Stimulated activated CD8-positive, alpha-beta memory T cell treated with anti-CD3 and anti-CD28 coated beads, Interleukin-7, amount 100 ng/mL, for 48 hours (primary cell): ENCODE measurements at places on chromosomes 2 and 18.
A peak's percentile ranks its signal among the peaks of the same experiment; 100 is the strongest.

GRCh38 chr2:40240070-40240469 is 211.8 kb downstream of the SLC8A1 start:
- no peak for DNase-seq

- no peak for DNase-seq
Measured at GRCh38 chr2:98702858-98703620, 27.9 kb downstream of the MGAT4A start.

DNA sequence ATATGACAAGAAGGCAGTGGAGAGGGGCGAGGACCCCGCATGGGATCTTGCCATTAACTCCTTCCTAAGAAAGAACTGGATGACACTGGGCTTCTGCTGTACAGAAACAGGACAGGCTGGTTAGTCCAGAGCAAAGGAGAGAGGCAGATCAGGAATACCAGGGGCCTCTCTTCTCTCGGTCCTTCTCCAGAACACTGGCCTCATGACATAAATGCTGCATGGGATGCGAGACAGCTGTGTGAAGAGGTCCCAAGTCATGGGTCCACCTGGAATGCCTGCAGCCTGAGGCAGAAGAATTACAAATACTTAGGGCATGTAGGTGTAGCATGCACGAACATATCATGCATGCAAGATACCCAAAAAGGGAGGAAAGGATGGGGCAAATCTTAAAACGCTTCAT is 9.1 kb downstream of the MBOAT2 start:
- no peak for DNase-seq

DNA sequence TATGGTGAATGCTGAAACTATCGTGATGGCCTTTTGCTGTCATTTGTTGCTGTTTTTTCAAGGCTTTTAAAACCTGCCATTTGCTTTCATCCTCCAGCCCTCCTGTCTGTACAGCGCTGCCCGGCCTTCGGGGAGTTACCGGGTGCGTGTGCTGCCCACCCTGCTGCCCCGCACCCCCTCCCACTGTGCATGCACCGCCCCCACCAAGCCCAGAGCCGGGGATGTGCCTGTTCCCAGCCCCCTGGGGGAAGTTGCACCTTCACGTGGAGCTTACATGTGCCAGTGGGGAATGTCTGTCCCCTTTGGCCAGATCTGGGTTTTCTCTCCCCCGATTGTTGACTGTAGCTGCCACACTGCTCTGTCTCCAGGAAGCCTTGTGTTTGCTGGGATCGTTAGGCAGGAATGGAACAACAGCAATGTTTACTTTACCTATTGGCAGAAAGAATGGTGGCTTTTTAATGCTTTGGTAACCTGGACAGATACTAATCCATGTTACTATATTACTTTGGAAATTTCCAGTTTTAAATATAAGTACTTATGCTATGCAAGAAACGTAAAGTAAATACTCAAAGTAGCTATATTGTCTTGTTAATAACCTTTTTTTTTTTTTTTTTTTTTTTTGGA is 64.8 kb upstream of the RBM44 start:
- DNase-seq, result no peak

GRCh38 chr2:95328358-95329125 is 31.4 kb downstream of the KCNIP3 start:
- no peak for DNase-seq

- no peak for DNase-seq
Measured at GRCh38 chr2:39665811-39666490, at the start of gene TMEM178A. TSS of gene TMEM178A (plus strand) at chr2:39665917. CDS start at chr2:39665975, 58 bp downstream.

- DNase-seq, result no peak
Measured at GRCh38 chr2:105127289-105127915, 89.5 kb downstream of the MRPS9 start.

DNA sequence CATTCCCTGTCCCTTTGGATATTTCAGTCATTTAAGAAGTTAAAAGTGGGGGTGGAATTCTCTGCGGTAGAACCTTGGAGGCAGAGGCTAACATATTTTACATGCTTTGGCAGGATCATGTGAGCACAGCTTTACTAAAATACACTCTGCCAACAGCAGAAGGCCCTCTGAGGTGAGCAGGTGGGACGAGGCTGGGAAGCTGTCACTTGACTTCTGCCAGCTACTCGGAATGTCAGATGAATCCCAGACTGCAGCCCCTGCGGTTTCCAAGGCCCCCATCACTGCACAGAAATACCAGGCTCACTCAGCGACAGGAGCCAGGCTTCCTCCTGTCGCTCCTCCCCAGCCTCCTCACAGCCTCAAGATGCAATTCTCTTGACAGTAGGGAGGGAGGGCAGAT is 220.9 kb upstream of the REV1 start:
- DNase-seq, result no peak

DNA sequence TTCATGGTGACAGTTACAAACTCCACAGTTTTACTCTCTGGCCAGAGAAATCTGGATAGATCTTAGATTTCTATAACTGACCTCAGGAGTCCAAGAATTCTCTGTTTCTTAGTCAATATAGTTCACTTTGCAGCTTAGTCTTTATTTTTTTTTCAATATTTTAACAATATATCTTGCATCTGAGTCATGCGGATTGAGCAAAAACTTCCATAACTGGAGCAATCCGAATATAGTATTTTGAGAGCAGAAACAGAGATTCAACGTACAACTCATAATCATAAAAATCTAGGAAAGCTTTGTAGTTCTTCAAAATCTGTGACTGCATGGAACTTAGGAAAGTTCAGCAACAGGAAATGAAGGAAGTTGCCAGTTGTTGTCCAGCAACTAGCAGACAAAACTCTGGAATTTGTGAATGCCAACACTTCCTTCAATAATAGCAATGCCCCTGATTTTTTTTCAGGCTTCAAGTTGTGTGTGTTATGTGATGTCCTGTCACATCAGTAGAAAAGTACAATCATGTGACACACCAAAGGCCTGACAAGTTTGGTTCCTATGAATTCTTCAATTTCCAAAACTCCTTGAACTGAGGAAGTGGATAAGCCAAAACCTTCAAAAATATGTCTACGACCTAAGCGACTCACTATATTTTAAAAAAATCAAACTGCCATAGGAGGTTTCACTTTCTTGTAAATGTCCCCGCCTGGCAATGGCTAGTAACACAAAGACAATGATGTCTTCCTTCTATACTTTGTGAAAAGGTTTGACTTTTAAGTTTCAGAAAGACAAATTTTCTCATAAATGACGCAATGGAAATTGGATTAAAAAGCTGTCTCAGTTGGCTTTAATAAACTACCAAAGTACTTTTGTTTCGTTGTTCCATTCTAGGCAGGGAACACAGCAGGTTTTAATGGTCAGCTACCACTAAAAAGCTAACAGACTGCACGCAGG is 510.6 kb downstream of the ERBB4 start:
- DNase-seq, result no peak

DNA sequence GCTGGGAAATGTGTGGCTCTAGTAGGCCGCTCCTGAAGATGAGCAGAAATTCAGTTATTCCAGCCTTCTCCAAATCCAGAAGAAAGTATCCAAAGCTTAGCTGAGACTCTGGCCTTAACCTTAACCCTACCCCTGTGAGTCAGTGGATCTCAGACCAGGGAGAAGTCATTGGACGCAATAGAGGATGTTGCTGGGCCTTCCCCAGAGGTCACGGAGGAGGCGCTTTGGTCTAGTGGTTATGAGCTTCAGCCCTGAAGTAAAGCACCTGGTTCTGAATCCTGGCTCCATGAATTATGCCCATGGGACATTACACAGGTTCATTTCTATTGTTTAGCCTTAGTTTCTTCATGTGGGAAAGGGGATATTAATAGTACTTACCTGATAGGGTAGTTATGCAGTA is 24.0 kb downstream of the PKDCC start:
- no peak for DNase-seq

- DNase-seq, result no peak
Measured at GRCh38 chr18:715626-716025, 3.2 kb upstream of the ENOSF1 start.

GRCh38 chr2:47721296-47721695 is 61.6 kb upstream of the MSH6 start:
- DNase-seq, result no peak

- no peak for DNase-seq
Measured at GRCh38 chr18:21559195-21559594, 41.3 kb downstream of the ESCO1 start.

DNA sequence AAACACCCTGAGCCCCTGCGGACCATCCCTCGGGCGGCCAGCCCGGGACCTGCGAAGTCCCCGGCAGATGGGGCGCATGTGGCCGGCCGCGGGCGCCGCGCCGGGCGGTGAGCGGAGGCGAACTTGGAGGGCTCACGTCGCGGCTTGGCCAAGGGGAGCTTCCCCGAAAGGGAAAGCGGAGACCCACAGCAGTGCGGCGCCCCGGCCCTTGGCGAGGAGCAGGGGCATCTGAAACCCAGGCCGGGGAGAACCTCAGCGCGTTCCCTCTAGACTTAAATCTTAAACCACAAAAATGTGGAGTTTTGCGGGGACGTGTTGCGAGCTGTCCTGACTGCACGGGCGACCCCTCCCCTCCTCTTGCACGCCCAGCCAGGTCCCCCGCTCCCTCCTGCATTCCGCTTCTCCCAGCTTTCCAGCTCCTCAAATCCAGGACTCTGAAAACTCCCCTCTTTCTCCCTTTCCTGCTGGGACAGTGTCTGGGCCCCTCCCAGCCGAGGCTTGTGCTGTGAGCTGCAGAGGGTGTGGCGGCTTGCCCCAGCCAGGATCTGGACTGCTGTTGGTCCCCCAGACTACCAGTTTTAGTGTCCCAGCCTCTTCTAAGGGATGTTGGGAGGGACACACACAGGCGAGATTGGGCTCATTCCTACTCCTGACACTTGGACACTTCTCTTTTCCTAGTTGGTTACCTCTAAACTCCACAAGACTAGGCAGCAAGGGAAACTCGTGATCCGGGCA is 1.3 kb downstream of the FMNL2 start:
- no peak for DNase-seq

DNA sequence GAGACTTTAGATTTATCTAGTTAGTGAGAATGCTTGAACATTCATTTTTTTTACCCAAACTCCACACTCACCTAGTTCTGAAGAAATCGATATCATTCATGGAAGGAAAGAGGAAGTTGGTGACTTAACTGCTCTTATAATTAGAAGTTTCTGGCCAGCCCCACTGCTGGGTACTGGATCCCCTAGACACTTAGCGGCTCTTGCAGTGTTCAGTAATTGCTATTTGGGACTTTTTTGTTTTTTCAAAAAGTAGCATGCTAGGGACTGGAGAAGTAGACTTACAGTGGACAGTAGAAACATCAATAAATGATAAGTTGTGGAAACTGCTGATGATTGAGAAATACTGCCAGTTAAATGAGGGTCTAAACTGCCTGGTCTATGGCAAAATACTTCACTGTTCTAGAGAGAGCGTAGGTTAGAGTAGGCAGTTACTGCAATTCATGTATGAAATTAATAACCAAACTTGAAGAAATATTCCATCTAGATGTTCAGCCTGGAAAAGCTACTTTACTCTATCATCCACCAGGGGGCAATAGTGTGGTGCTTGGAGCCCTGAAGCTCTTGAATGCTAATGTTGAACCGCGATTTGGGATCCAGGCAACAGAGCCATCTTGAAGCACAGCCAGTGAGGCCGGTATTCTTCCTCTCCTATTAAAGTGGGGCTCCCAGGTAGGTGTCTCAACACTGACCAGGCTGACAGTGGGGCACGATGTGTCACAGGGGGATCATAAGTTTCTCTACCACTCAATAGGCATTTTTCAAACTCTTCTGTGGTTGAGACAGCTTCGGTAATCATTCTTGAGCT is 146.1 kb upstream of the SESTD1 start:
- DNase-seq, result no peak

- no peak for DNase-seq
Measured at GRCh38 chr2:205700331-205701132, 18.2 kb downstream of the NRP2 start.

DNA sequence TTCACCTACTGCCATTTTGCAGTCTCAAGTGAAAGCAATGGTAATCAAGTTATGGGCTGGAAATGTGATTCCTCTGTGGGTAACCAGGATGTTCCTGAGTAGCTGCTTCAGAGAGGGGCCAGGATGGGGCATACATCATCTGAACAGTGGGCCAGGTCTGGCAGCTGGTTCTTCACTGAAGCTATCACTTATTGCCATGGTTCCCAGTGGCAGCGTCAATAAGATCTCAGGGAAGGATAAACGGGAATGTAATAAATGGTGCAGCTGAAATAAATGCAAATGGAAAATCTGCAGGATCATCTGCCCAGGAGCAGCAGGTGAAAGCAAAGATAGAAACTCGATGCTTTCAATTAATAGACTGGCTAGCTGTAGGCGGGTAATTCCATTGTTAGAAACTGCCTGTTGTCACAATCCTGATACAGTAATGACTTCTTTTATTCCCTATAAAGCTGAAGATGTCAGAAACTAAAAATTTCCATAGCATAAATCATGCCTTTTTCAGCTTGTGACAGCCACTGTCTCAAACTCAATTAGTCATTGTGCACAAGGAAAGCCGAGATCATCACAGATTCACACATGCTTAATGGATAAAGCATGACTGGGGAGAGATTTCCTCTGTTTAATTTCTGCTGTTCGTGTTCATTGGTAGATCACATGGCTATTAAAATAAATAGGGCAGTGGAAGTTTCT is 56.2 kb upstream of the CCDC85A start:
- no peak for DNase-seq

GRCh38 chr2:198604599-198604998 is 800.2 kb downstream of the PLCL1 start:
- DNase-seq, result no peak

- peak; percentile 35 for DNase-seq
Measured at GRCh38 chr2:175180701-175181103, 808 bp downstream of the ATP5MC3 start.

- no peak for DNase-seq
Measured at GRCh38 chr2:38116762-38117161, 40.8 kb upstream of the CYP1B1 start.

DNA sequence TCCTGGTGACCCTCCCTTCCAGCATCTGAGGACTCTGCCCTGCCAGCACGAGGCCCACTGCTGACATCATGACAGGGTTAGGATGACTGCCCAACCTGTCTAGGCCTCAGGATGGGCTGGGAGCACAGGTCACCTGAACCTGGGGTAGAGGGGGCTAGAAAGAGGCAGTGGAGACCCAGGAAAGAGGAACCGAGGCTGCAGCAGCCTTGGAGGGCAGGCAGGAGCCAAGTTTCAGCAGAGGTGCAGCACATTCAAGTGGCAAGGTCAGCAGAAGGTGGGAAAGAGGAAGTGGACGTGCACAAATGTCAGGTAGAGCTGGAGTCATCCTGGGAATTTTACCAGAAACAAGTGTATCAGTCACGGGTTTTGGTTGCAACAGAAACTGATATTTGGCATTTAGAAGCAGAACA is 13.6 kb upstream of the RAB10 start:
- no peak for DNase-seq

DNA sequence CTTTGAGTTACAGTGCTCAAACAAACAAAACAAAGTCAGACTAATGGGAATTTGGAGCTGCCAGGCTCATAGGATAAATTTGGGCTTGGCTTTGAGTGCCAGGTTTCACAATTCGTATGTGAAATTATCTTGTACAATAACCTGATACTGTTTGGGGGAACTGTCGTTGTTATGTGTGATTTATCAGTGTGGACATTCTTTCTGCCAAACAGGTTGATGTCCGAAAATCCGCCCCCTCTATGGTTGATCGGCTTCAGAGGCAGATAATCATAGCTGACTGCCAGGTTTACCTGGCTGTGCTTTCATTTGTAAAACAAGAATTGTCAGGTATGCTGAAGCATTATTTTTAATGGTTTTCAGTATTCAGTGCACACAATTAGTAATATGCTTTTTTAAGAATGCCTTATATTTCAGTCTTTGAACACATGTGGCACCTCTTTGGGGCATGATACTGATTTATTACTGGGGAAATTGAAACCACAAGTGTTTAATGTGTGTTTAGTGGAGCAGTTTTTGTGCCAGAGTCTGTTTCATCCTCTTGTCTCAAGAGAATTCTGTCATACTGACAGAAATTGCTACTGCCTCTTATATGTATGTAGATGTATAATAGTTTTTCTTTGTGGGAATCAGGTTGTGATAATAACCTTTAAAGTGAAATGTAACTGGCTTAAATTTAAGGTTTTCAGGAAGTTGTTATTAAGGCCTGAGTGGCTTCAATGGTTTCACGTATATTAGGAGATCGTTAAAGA is 54.6 kb downstream of the TTC39C start:
- no peak for DNase-seq
